Chondrocyte (in vitro differentiated cells): ENCODE measurements at places on chromosomes 16 and 17. TPM values are rescaled to one million over a fixed set of nuclear protein-coding genes. Genes with fewer than 3 reads are reported as not detected.

GRCh38 chr16:59535298-59535697, 801.2 kb upstream of the GOT2 start:
- no peak for DNase-seq
- no peaks in the 10 kb centered on the region for H3K4me1 ChIP-seq
- no peaks in the 10 kb centered on the region for H3K36me3 ChIP-seq
- H3K27ac ChIP-seq: no peak overlapping the region

- DNase-seq: no peak
- no peak overlapping the region for H3K27ac ChIP-seq
- H3K36me3 ChIP-seq: no peaks in the 10 kb centered on the region
- H3K4me3 ChIP-seq: no peak overlapping the region
Measured at GRCh38 chr16:35102780-35103403, 1643.5 kb downstream of the TP53TG3F start.

GRCh38 chr17:42708588-42708987, 26.3 kb downstream of the CNTNAP1 start:
- H3K4me1 ChIP-seq: no peaks in the 10 kb centered on the region
- DNase-seq: no peak
- H3K36me3 ChIP-seq: peaks cover 44% of the 10 kb centered on the region
- H3K27ac ChIP-seq: no peak overlapping the region
- no peaks in the 10 kb centered on the region for H3K27me3 ChIP-seq

DNA sequence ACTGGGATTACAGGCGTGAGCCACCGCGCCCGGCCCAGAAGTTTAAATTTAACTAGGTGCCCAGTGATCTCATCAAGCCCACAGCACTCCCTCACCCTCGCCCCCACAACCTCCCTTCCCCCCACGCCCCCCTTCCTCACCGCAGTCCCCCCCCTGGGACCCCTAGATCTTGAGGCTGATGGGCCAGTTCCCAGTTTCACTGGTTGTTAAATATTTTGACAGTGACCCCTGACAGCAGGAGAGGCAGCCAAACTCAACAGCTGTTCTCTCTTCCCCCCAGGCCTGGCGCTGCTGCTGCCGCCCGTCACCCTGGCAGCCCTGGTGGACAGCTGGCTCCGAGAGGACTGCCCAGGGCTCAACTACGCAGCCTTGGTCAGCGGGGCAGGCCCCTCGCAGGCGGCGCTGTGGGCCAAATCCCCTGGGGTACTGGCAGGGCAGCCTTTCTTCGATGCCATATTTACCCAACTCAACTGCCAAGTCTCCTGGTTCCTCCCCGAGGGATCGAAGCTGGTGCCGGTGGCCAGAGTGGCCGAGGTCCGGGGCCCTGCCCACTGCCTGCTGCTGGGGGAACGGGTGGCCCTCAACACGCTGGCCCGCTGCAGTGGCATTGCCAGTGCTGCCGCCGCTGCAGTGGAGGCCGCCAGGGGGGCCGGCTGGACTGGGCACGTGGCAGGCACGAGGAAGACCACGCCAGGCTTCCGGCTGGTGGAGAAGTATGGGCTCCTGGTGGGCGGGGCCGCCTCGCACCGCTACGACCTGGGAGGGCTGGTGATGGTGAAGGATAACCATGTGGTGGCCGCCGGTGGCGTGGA, 15.6 kb downstream of the QPRT start:
- no peak overlapping the region for H3K4me3 ChIP-seq
- no peaks in the 10 kb centered on the region for H3K27me3 ChIP-seq
- no peak overlapping the region for H3K27ac ChIP-seq
- no peaks in the 10 kb centered on the region for H3K4me1 ChIP-seq
- peak; percentile 81 for DNase-seq

- no peak overlapping the region for H3K27ac ChIP-seq
- H3K4me3 ChIP-seq: no peak overlapping the region
- peaks cover 36% of the 10 kb centered on the region for H3K27me3 ChIP-seq
- H3K4me1 ChIP-seq: no peaks in the 10 kb centered on the region
- H3K36me3 ChIP-seq: no peaks in the 10 kb centered on the region
- DNase-seq: no peak
Measured at GRCh38 chr16:87620201-87620495, 17.8 kb downstream of the JPH3 start.

DNA sequence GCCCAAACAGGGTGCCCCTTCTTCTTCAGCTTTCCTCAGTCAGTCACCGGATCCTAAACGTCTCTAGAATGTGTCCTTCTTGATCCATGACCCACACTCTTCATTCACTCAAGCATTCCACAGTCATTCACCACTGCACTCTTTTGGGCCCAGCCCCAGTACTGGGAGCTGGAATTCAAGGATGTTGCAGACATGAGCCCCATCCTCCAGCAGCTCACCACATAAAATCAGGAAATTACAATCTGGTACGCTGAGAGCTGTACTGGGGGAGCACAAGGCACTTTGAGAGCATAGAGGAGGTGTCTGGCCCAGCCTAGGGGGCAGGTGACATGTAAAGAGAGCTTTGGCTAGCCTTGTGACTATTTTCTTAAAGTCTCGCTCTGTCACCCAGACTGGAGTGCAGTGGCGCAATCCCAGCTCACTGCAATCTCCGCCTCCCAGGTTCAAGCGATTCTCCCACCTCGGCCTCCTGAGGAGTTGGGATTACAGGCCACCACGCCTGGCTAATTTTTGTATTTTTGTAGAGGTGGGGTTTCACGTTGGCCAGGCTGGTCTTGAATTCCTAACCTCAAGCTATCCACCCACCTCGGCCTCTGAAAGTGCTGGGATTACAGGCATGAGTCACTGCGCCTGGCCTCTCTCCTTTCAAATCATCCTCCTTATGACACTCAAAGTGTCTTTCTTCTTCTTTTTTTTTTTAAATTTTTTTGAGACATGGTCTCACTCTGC, 18.7 kb downstream of the CES4A start:
- DNase-seq: no peak
- H3K36me3 ChIP-seq: no peaks in the 10 kb centered on the region
- H3K4me1 ChIP-seq: no peaks in the 10 kb centered on the region
- H3K27ac ChIP-seq: no peak overlapping the region

GRCh38 chr17:80124351-80124981, 22.5 kb downstream of the EIF4A3 start:
- H3K27me3 ChIP-seq: peaks cover 1% of the 10 kb centered on the region
- no peak overlapping the region for H3K27ac ChIP-seq
- DNase-seq: no peak
- H3K4me1 ChIP-seq: no peaks in the 10 kb centered on the region

GRCh38 chr17:40950176-40950575, 12.7 kb upstream of the KRT23 start:
- no peak overlapping the region for H3K4me3 ChIP-seq
- peaks cover 12% of the 10 kb centered on the region for H3K4me1 ChIP-seq
- peaks cover 10% of the 10 kb centered on the region for H3K27me3 ChIP-seq

GRCh38 chr17:30363715-30364202, 15.0 kb upstream of the CPD start:
- H3K27me3 ChIP-seq: peaks cover 2% of the 10 kb centered on the region
- H3K4me3 ChIP-seq: no peak overlapping the region
- no peaks in the 10 kb centered on the region for H3K4me1 ChIP-seq
- no peak for DNase-seq
- H3K27ac ChIP-seq: no peak overlapping the region
- peaks cover 2% of the 10 kb centered on the region for H3K36me3 ChIP-seq

DNA sequence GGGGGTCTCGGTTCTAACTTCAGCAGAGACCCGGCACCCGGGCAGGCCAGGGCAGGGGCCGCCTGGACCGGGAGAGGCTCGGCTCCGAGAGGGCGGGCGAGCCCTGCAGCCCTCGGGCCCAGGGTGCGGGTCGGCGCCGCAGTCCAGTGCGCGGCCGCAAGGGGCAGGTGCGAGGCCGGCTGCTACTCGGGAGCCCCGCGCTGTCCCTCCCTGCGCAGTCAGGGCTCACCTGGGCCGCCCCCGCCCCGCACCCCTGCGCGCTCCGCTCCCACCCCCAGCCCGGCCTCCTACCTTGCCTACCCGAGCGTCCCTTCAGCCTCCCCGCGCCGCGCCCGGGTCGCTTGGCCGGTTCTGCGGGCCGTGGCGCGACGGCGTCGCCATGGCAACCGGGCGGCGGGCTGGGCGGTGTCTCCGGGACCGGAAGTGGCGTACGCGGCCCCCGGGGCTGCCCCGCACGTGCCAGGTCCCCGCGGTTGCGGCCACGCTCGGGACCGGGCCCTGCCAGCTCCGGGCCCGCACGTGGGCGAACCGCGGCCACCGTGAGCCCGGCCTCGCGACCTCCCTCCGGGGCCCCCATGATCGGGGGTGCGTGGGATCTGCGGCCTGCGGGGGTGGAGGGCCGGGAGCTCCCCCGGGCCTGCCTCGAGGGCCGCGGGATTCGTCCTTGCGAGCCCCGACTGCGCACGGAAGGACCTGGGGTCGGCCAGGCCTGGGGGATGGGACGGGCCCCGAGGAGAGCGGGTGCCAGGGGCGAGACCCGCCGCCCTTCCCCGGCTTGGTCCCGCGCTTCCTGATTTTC, at the start of gene CYB561:
CYB561 (minus strand) TSS at position 353 of the 799 bp plus-strand sequence. CDS start 8,759 bp downstream, outside the sequence.
- peaks cover 7% of the 10 kb centered on the region for H3K4me1 ChIP-seq
- H3K36me3 ChIP-seq: no peaks in the 10 kb centered on the region
- H3K4me3 ChIP-seq: peak within 1 kb of the TSS; percentile 60
- no peaks in the 10 kb centered on the region for H3K27me3 ChIP-seq

GRCh38 chr17:7588553-7589203, 1.2 kb downstream of the SOX15 start:
- H3K36me3 ChIP-seq: peaks cover 23% of the 10 kb centered on the region
- peaks cover 46% of the 10 kb centered on the region for H3K4me1 ChIP-seq
- H3K27me3 ChIP-seq: no peaks in the 10 kb centered on the region
- no peak for DNase-seq

GRCh38 chr17:61307905-61308886, 91.4 kb upstream of the TBX2 start:
- H3K4me3 ChIP-seq: no peak overlapping the region
- no peaks in the 10 kb centered on the region for H3K36me3 ChIP-seq
- DNase-seq: no peak
- H3K27ac ChIP-seq: no peak overlapping the region
- no peaks in the 10 kb centered on the region for H3K27me3 ChIP-seq

Gene PYDC1
- not detected in 3 replicates for total RNA-seq

Gene CHST5
- 0.07 to 0.17 TPM (median 0.10 TPM) in 3 replicates for total RNA-seq
